ENCODE measurements at places on chromosomes 1 and 21.

DNA sequence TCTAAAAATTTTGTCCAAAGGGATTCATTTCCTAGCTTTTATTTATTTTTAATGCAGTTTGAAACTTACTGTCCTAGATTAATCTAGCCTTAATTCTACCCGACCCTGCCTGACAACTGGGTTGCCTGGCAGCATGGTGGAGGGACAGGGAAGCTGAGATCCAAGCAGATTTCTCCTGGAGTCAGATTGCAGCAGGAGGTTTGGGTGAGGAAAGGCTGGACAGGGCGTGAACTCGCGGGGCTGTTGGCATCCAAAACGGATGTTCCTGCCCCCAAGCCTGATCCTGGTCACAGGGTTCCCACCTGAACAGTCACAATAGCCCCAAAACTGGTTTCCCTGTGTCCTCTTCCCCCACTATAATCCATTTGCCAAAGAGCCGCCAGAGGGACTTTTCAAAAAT, 23.2 kb downstream of the TCEA3 start:
- no peak for DNase-seq

DNA sequence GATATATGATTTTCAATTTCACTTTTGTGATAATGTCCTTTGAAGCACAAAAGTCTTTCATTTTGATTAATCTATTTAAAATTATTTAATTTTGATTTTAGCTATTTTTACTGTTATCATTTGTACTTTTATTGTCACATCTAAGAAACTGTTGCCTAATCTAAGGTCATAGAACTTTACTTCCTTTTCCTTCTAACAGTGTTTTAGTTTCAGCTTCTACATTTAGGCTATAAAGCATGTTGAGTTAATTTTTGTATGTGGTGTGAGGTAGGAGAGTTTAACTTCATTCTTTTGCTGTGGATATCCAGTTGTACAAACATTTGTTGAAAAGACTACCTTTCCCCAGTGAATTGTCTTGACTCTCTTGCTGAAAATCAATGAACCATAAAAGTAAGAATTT, 204.5 kb downstream of the TM2D1 start:
- no peak for DNase-seq

DNA sequence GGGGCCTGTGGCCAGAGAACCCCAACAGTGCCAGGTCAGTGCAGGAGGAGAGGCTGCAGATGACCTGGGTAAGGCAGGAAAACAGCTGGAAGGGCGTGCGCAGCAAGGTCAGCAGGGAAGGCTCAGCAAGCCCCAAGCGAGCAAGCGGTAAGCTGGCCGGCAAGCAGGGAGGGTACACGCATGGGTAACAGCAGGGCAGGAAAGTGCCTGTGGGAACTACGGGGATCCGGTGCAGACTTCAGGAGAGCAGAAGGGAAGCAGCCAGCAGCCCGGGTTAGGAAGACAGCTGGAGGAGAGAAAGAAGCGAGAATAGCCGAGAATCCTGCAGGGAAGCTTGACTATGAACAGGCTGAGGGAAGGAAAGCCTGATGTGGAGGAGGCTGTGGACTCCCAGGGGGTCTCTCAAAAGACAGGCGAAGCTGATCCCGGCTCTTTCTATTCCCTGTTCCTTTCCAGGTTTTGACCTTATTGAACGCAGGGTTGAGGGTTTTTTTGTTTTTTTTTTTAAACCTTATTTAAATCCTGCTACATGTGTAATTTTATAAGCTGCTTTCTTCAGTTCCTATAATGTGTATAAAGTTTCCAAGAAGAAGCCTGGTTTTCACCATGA, 20.9 kb downstream of the UMODL1 start:
- no peak for DNase-seq

GRCh38 chr1:115656461-115657077, 14.8 kb downstream of the VANGL1 start:
- no peak for DNase-seq

DNA sequence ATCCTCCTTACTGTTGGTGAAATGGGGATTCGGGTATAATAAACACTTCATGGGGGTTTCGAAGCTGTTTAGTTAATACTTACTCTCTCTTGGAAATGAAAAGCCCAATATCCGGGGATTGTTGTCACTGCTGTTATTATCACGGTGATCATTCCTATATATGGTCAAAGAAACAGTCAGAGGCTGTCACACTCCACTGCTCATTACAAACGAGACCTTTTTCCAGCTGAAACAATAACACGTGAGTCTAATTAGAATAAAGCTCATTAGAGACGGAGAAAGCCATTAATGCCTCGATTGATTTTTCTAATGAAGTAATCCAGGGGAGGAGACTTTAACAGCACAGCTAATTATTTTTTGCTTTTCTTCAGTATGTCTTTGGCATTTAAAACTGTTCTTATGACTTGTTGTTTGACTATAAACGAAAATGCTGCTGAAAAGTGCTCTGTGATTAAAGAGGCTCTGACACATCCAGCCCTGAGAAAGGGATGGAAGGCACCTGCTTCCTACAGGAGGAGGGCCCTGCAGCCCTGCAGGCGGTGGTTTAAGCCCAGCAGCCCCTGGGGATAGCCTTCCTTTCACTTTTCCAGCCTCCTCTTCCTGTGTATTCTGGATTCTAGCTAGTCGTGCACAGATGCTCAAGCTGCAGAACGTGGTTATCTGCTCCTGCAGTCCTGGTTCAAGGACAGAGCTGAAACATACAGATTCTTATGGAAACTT, 143.6 kb downstream of the EDEM3 start:
- DNase-seq = no peak

DNA sequence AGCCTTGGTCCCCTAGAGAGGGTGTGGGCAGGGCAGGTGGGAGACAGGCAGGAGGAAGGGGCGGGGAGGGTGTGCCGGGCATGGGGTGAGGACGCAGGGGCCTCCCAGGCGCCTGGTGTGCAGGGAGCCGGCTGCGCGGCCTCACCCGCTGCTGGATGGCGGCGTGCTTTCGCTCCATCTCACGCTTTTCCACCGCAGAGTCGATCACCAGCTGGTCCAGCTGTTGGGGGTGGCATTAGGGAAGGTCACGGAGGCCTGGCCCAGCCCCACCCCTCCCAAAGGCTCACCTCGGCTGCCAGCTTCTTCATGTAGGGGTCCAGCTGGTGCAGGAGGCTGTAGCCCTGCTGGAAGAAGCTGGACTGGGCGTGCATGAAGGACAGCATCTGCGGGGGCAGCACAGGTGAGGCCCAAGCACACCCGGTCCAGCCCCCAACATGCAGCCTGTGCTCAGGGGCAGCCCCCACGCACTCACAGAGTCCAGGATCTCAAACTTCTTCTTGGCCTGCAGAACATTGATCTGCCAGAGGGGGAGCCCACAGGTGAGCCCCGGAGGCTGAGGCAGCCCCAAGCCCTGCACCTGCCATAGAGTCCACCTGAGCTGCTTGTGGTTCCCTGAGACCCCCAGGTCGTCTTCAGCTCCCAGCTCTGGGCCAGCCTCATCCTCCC, 7.9 kb downstream of the ACAP3 start:
- DNase-seq = no peak

DNA sequence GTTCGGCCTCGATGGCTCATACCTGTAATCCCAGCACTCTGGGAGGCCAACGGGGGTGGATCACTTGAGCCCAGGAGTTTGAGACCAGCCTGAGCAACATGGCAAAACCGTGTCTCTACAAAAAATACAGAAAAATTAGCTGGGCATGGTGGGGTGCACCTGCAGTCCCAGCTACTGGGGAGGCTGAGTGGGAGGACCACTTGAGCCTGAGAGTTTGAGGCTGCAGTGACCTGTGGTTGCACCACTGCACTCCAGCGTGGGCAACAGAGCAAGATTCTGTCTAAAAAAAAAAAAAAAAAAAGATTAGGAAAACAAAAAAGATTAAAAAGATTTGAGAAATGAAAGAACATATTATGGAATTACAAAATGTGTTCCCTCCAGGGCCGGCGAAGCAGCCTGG, 18.4 kb upstream of the IFNAR2 start:
- no peak for DNase-seq

DNA sequence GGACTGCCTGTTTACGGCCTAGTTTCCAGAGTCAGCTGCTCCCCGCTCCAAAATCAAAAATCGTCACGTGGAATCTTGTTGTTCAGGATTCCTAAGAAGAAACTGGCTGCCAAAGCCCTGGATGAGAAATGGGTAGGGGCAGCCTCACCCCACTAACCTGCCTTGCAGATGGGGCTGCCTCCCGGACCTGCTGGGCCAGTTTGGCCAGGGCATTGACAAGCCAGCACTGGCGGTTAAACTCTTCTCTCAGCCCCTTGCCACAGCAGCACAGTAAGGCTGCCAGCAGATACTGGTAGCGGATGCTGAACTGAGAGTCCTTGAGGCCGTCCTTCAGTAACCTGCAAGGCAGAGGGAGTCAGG, 31.6 kb upstream of the PPP1R15B start:
- DNase-seq = no peak

- no peak for DNase-seq
Measured at GRCh38 chr1:80278936-80279335, 1272.4 kb upstream of the ADGRL4 start.

DNA sequence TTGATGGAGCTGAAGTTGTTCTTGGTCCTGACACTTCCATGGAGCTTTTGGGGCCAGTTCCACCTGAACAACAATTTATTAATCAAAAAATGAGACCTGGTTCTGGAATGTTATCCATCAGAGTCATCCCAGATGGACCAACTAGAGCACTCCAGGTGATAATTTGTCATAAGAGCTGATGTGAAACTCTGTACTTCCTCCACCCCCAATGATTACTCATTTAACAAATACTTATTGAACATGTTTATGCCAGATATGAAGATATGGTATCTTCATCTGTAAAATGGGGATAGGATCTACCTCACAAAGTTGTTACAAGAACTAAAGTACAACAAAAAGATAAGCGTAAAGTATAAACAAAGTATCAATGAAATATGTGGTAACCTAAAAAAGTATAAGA, 153.2 kb downstream of the VPS13D start:
- no peak for DNase-seq

- no peak for DNase-seq
Measured at GRCh38 chr1:54500107-54500431, 48.0 kb upstream of the ACOT11 start.

- DNase-seq = no peak
Measured at GRCh38 chr1:161706482-161707347, at the start of gene FCRLA. TSS of gene FCRLA (plus strand) at chr1:161707229. CDS start at chr1:161707265, 36 bp downstream.

DNA sequence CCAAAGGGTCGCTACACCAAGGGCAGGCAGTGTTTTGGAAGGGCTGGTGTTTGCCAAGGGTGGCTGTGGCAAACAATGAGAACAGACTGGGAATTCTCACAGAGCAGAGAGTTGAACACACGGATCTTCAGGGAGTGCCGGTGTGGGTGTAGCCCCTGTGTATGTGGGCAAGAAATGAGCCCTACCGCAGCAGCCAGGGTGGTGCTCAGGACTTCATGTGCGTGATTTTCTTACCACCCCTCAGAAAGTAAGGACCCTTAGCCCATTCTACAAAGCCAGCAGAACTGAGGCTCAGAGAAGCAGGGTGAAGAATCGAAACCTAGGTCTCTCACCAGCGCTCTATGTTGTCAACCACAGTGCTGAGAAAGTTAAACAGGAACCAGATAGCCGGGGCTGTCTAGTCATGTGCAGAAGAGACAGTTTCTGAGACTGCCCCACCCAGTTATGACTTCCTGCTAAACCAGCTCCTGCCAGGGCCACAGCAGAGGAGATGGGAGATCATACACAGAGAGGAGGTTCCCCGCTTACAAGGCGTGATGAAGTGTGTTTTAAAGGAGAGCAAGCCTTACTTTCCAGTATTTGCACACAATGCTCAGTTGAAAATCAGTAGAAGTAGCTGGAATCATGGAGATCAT, 21.9 kb upstream of the MORC3 start:
- peak; percentile 50 for DNase-seq

- DNase-seq = no peak
Measured at GRCh38 chr1:244339073-244339692, 112.5 kb downstream of the ADSS2 start.

DNA sequence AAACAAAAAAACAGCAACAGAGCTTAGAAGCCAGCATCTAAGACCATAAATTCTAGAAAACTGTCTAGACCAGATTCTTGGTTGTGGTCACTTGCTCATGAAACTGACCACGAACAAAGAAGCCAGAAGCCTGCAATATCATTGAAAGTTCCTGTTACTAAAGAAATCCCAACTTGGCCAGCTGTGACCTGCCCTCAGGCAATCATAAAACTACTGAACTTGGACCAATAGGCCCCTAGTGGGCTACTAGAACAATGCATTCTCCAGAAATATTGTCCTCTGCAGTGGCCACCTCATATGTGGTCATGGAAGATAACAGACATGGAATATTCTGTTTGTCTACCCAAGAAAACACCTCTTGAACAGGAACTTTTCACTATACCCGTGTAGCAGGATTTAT, 87.7 kb downstream of the SPATA17 start:
- no peak for DNase-seq

- peak; percentile 30 for DNase-seq
Measured at GRCh38 chr1:150281221-150281757, 1.1 kb upstream of the CIART start.

DNA sequence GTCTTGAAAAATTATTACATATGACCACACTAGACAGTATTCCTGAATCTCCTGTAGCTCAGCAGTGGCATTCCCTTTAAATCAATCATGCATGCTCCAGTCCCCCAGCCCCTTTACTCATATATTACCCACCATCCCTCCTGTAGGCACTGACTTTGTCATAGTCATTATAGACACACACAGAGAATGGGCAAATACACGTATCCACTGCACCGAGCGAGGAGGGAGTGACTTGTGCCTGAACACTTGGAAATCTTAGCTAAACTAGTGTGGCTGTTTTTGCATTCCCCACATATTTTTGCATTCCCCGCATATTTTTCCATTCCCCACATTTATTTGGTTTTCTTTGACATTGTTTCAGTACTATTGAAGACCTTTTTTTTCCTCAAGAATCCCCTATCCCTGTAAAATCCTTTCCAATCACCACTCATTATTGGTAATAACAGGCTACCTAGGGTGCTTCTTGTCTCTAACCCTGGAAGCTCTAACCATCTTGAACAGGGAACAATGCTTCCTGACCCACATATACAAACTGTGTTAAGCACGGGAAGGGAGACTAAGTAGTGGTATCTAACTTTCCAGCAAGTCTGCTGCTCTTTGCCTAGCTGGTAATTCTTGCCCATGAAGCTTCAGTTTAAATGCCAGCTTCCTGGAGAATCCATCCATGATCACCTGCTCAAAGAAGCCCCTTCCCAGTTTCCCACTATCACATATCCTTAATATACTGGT, 534.4 kb upstream of the CAMK1G start:
- no peak for DNase-seq

GRCh38 chr1:78855258-78855657, 151.3 kb downstream of the ADGRL4 start:
- DNase-seq = no peak

- no peak for DNase-seq
Measured at GRCh38 chr1:21904704-21905520, 32.2 kb downstream of the HSPG2 start.

DNA sequence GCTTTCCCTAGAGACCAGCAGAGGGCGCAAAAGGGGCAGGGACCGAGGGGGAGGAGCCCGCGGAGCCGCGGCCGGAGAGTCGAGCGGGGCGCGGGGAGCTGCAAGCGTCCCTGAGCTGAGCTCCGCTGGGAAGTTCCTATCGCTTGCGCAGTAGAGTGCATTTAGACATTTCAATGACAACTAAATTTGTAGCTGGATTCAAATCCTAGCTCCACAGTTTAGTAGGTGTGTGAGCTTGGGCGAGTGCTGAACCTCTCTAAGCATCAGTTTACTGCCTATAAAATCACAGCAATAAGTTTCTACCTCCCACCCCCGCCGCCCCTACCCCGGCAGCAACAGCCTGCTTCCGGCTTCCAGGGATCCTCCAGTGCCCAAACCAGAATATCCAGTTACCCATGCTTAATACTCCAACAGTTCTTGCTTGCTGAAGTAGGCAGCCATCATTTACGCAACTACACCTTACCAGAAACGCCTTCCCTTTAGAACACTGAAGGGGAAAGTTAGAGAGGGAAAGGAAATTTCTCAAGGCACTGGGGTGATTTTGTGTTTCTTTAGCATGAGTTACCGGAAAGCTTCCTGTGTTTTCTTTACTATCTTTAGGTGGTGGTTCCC, 9.1 kb downstream of the TLR5 start:
- peak; percentile 59 for DNase-seq
